Trophoblast cell (in vitro differentiated cells and primary cell): ENCODE measurements at places on chromosomes 2 and 18.

DNA sequence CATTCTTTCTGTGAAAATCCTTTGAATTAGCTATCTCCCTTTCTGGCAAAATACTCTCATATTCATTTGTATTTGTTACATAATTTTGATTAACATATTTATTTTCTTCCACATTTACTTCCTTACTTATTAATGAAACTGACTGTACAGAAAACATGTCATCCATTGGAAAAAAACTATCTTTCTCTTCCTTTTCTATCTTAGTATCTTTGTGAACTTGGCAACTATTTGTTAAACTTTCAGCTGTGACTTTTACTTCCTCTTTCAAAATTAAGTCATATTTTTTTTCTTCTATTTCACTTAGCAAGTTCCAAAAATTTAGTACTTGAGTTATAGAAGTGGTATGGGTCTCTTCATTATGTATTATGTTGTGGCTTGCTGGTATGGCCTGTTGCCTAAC lies 2.6 kb downstream of the RAD51AP2 start:
- DNase-seq: no peak

- DNase-seq: no peak
Measured at GRCh38 chr18:37676276-37676675, 110.7 kb upstream of the CELF4 start.

DNA sequence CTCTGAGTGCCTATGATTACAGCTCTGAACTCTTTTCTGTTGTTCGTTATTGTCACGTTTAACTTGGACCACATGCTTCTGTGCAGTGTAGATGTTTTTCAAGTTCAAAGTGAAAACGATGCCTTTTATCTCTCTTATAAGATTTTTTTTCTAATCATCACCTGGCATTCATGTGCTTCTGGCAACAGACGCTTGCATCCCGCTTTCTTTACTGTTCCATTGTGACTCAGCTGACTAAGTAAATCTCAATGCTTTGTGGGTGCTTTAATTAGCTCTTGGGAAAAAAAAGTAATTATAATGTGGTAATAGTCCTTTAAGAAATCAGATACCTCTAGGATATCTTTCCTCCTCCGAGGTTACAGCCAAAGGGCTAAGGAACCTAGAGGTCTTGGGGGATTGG lies 31.2 kb upstream of the RMP24 start:
- no peak for DNase-seq

GRCh38 chr2:23944976-23945375 lies 4.7 kb downstream of the UBXN2A start:
- DNase-seq: no peak

DNA sequence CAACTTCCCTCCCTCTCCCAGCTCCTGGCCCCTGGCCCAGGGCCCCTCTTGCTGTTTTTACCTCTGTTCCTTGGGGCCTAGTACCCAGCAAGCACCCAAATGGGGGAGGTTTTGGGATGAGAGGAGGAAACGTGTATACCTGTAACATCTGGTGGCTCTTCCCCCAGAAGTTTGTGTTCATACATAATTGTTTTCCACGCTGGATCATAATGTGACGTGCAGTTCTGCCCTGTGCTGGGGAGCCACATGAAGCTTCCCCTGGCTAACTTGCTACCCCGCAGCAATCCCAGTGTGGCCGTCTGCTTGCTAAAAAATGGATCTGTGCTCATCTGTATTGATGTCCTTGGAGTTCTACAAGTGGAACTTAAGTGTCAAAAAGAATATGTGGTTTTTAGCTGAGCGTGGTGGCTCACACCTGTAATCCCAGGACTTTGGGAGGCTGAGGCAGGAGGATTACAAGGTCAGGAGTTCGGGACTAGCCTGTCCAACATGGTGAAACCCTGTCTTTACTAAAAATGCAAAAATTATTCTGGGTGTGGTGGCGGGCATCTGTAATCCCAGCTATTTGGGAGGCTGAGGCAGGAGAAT lies 36.5 kb downstream of the ANO7 start:
- DNase-seq: no peak

GRCh38 chr2:136645236-136645828 lies 120.0 kb upstream of the THSD7B start:
- no peak for DNase-seq

GRCh38 chr2:27807476-27807875 lies 36.0 kb downstream of the MRPL33 start:
- DNase-seq: peak; percentile 8

DNA sequence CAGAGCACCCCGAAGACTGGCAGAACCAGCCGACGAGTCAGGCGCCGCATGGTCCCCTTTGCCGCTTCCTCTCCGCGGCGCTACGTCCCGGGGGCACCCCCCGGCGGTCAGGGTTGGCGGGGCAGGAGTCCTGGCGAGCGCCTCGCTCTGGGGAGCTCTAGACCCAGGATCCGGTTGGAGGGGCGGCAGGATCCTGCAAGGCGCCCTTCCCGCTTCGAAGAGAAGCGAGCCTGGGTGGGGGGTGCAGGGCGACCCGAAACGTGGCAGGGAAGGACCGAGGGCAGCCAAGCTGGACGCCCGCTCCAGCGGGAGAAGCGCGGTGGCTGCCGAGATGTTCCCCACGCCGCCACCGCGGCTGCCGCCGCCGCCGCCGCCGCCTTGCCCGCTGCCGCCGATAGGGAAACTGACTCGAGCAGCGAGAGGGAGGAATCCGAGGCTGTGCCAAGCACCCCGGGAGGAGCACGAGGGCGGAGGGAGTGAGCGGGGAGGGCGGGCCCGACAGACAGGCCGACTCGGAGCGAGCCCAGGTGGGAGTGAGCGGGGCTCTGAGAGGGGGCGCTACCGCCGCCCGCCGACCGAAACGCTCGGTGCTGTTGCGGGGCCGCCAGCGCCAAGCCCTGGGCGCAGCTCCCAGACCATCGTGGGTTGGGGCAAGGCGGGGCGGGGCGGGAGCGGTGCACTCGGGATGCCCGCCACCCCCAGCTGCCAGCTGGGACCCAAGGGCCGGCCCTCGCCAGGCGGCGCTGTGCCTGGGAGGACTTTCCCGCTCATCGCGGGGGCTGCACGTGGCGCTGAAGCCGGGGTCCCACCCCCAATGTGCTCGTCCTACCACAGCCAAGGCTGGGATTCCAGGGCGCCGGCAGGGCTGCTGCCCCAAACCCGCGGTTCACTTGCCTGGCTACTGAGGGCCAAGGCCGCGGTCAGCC lies at the start of gene GALNT14:
Gene GALNT14, minus strand, starts transcription at position 404 of the 926 bp plus-strand sequence. Its CDS starts 354 bp downstream, at position 50.
- DNase-seq: peak; percentile 34

GRCh38 chr2:168874368-168875054 lies 15.7 kb downstream of the SPC25 start:
- no peak for DNase-seq

DNA sequence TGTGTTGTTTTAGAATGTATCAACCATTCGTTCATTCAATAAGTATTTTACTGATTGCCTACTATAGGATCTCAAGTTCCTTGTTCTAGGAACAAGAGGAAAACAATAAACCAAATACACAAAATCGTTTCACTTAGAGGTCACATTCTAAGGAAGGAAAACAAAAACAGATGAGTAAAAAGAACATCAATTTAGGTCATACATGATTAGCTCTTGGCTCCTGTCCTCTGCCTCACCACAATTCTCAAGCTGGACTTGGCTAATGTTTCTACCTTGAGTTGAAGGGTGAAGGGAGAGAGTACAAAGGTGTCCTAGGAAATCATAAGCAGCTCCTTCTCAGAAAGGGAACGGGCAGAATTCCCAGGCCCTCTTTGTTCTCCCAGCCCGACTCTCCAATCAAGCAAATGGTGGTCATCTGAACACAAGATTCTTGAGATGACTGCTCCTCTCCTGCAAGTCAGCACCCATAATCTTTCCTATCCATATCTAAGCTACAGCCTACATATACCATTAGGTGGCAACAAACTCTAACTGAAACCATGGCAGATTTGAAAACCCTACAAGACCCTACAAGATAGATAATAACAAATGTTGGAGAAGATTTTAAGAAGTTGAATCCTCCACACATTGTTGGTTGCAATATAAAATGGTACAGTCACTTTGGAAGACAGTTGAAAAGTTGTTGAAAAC lies 76.0 kb downstream of the CBLN2 start:
- DNase-seq: no peak

DNA sequence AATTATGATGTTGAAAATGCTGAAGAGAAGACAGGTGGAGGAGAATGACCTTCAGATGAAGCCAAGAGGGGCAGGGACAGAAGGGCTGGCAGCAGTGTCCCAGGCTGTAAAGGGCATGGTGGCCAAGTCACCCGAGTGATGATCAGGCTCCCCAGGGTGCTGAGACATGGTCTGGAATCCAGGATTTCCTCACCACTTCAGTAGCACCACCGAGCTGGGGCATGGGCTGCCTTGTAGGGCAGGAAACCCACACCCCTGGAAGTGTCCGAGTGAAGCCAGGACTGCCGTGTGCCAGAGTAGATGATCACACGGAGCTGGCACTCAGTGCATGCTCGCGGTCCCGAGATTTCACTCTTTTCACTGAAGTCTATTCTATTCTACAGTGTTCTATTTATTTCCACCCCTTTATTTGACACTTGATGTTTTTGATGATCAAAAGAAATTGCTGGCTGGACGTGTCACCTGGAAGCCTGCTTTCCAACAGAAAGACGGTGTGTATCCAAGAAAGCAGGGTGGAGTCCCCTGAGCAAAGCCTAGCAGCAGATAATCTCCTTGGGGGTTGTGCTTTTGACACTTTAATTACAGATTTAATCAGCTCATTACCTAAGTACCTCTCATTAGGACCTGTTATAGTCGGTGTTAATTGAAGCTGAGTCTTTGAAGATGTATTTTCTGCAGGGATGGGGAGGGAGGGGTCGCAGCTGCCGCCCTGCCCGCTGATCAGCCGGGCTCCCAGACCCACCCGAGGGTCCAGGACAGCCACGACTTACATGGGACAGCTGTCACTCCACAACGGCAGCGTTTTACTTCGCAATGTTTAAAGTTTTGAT lies 92.3 kb downstream of the SEPTIN10 start:
- DNase-seq: no peak

DNA sequence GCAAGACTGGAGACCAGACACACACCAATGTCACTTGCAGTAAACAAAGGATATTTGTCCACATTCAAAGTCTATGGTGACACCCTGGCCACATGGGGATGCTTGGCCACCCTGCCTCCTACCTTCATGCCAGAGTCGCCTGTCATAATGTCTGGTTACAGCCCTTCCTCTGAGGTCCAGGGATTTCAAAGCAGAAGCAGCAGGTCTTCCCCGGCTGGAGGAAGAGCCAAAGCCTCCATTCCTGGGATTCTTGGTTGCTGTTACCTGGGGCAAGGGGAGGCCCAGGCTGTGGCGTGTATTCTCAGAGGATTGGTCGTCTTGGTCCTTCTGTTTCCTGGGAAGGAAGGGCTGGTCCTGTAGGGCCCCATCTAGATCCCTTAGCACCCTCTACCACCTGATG lies 2.3 kb upstream of the ALPP start:
- peak; percentile 85 for DNase-seq

DNA sequence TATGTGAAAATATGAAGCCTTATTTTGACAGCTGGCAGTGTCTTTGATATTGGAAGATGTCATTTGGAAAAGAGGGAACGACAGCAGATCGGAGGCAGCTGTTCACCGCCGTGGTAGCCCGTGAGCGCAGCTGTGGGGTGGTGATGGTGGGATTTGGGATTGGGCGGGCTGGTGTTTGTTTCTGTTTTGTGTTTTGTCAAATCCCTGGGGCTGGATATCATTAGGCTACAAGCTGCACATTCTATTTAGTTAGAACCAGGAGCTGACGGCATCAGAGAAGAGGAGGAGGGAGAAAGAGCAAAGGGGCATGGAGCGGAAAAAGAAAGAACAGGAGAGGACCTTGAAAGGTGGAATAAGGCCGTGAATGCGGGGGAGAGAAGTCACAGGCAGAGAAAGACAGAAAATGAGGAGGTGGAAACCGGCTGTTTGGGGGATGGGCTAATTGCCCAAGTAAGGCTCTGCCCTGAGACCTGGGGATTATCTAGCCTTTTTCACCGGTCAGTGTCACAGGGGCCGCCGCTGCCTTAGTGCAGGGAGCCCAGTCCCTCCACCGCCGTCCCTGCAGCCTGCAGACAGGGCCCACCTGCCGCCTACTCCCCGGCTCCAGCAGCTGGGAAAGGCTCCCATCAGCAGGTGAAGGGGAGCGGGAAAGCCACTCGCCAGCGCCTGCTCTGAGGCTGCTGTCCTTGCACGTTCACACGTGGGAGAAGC lies 88.0 kb downstream of the ZCCHC2 start:
- DNase-seq: no peak

DNA sequence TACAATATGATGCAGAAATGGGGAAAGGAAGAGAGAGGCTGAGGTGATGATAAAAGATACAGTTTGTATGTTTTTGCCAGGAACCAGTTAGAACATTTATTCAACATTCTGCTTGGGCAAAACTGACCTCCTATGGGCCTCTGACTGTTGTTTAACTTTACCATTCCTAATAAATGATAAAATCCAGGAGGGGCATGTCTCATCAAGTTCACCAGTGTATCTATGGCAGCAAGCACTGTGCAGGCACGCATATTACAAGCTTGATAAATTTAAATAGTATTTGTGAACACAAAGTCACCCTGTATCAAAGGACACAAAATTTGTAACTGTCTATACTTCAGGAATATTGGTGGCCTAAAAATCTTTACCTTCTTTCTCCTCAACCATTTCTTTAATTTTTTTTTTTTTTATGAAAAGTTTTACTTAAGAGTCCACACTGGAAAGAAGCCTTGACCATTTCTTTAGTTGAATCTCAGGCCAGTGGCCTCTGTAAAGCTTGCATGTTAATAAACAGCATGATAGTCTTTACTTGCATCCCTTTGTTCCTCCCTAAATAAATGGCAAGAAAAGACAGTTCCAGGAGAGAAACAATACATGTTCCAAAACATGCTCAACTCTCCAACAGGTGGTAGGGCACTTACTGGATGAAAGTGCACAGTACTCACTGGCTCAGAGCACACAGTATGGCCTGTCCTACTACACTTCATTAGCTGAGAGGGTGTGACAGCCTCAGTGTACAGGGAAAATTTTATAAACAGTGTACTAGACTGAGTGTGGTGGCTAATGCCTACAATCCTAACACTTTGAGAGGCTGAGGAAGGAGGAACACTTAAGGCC lies 52.3 kb downstream of the SOS1 start:
- no peak for DNase-seq

DNA sequence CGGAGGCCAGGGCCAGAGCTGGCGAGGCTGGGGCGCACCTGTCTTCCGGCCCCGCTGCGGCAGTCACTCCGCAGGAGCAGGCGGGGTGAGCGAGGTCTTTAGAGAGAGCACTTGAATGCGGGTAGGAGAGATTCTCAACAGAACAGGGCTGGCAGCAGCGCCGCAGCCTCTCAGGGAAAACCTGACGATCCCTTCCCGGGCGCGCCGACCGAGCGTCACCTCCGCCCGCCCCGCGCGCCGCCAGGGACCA lies 526 bp downstream of the PRKRA start:
- peak; percentile 88 for DNase-seq

DNA sequence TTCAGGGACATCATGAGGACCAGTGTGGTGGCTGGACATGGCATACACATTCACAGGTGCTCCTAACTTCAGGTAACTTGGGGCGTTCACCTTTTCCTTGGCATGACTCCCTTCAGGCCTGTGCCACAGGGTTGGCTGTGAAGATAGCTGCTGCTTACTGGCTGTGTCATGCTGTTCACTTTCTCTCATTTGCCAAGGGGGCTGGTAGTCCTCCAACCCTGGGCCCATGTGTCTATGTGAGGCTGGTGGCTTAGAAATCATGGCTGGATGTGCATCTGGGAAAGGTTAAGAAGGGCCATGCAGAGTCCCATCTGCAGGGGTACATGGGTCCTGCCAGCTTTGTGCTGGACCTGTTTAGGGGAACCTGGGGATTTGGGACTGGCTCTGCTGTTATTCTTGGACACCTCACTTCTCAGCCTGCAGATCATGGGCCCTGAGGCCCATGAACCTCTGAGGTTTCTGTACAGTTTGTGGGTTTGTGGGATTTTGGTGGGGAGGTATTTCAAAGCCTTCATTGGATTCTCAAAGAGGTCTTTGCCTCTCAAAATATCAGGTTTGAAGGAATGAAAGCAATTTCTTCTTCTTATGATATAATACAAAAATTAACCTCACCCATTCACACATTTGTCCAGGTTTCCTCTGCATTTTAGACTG lies 62.9 kb downstream of the FHOD3 start:
- DNase-seq: no peak
